Stimulated activated CD4-positive, alpha-beta T cell treated with anti-CD3 and anti-CD28 coated beads, Interleukin-4, amount 100 ng/mL, for 4 hours (primary cell): ENCODE measurements at places on chromosomes 1 and 21.
A peak's percentile ranks its signal among the peaks of the same experiment; 100 is the strongest.

- no peak for DNase-seq
Observed at GRCh38 chr1:78043436-78043835, 2.3 kb upstream of the GIPC2 start.

GRCh38 chr1:92218559-92218958 lies 844 bp downstream of the C1orf146 start:
- DNase-seq: no peak

DNA sequence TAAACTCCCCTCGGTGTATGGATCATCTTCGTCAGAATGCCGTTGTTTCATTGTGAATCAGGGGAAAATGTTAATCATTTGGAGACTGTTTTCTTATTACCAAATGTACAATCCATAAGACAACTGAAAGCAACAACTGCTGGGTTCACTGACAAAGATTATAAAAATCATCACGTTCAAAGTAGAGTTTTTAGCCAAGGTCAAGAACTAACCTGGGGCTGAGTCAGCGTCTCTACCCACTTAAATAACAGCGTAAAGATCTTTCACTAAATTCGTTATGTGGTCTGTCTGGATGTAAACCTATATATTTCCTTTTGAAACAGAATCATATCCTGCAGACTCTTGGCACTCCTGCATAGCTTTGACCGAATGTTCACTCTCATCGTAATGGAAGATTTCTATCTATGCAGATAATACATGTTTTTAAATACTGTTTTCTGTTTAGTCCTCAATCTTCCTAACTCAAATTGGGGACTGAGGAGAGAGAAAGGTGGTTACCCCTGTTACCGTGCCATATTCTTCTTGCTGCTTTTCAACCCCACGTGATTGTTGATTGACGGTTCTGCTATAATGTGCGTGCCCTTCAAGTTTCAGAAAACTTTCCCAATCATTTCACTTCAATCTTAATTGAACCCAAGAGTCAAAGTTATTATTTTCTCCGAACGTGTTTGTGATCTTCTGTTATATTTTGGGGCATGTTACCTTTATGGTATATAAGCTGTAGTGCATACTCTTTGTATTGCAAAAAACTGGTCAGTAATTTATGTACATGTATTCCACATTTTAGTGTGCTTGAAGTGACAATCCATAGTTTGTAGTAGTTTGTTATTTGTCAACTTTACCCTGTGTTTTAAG lies 15.6 kb upstream of the NCMAP start:
- DNase-seq: no peak

DNA sequence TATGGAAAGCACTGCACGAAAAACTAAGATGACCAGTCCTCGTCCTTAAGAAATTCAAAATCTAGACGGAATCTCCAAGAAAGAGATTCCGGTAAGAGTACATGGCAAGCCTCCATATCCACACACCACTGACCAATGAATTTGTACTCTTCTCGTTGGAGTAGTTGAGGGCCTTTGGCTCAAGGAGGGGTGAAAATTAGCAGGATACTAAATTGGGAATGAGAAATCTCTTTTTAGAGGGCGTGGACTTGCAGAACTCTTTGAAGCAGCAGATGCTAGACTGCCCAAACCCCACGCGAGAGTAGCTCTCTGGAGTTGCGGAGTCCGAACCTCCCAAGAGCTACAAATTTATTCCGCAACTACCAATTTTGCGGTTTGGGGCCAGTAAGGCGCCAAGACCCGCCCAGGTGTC lies 872 bp upstream of the PPP2R5A start:
- no peak for DNase-seq

DNA sequence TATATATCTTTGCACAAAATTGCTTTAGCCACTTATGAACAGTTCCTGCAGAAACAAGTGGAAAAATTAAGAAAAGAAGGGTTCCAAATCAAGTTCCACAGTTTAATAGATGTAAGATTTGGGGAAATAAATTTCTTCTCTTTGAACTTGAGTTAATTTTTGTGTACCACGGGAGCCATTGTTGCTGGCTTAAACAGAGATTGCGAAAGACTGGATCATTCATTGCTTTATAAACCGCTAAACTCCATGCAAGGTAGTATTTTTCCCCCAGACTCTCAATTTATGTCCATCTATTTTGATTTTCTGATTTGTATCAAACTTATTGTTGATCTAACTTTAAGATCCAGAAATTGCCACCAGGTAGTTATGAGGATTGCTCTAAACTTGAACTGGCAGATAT lies 246.1 kb upstream of the ADGRL4 start:
- DNase-seq: no peak

GRCh38 chr1:182217967-182218366 lies 156.5 kb upstream of the ZNF648 start:
- no peak for DNase-seq

DNA sequence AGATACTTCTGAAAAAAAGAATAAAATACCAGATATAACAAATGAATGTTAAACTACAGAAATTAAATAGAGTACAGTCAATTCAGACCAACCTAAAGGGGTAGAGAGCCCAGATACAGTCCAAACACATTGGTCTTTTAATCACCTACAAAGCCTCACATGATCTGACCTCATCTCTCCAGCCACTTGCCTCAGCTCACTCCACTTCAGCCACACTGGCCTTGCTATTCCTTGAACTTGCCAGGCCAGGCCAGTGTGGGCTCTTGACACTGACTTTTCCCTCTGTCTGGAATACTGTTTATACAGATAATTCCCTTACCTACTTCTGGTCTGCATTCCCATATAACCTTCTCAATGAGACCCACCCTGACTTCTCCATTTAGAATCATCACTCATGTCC lies 17.0 kb upstream of the PPIE start:
- no peak for DNase-seq

- DNase-seq: no peak
Observed at GRCh38 chr1:24421502-24421901, 5.9 kb downstream of the NIPAL3 start.

- DNase-seq: no peak
Observed at GRCh38 chr1:160863774-160864131, 1.1 kb upstream of the CD244 start.

- no peak for DNase-seq
Observed at GRCh38 chr1:182442333-182442732, 7.6 kb upstream of the RGSL1 start.

- peak; percentile 78 for DNase-seq
Observed at GRCh38 chr1:155008015-155008941, 5.7 kb downstream of the ZBTB7B start.

DNA sequence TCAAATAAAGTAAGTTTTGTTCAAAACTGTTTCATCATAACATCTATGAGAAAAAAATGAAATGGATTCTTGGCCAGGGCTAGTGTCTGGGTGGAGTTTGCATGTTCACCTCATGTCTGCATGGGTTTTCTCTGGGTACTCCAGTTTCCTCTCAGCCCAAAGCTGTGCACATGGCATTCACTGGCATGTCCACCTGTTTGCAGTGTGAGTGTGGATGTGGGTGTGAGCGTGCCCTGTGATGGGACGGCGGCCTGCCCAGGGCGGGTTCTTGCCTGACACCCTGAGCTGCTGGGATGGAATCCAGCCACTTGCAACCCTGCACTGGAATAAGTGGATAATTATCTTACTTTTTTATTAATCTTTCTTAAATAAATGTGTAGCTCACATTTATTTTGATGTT lies 185.5 kb downstream of the RYR2 start:
- no peak for DNase-seq

DNA sequence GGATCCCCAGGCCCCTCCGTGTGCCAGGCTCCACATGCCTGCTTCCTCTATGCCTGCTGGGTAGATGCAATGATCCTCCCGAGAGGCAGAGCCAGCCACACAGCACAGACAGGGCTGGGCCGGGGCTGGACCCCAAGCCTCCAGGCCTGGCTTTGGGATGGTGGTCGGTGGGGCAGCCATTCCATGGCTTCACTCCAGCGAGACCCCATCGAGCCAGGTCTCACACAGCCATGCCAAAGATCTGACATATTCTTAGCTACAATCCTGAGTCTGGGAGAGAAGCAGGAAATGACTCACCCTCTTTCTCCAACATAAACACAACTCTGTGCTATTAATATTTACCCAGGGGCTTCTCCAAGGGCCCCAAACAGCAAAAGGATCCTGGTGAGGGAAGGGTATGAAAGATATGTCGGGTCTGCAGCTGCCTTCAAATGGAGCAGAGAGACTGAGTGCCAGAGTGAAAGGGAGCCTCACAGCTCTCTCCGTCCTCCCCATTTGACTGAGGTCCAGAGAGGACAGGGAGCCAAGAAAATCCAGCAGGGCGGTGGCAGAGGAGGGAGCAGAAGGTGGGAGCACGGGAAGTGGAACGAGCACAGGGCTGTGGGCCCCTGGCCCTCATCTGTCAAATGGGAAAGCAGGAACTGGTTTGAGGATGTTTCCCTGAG lies 639.5 kb downstream of the MATN1 start:
- DNase-seq: no peak

- no peak for DNase-seq
Observed at GRCh38 chr21:41410767-41411448, 15.1 kb upstream of the MX1 start.

- no peak for DNase-seq
Observed at GRCh38 chr1:35173909-35174540, 18.9 kb downstream of the SFPQ start.

GRCh38 chr1:51551081-51551480 lies 32.0 kb upstream of the EPS15 start:
- DNase-seq: no peak

DNA sequence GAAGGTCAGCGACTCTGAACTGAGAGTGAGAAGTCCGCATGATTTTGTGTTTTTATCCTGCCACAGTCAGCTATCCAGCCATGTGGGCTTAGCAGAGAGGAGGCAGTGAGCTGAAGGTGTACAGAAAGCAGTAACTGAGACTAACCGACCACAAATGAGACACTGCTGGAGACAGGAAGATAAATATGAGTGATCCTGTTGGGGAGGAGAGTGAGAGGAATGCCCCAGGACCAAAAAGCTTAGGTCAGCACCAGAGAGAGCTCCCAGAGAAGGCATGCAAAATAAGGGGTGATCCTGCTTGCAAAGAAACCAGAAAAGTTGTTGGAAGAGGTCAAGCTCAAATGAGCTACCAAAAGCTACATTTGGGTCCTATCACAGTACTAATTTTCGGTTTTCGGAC lies 63.7 kb downstream of the HLCS start:
- DNase-seq: no peak

DNA sequence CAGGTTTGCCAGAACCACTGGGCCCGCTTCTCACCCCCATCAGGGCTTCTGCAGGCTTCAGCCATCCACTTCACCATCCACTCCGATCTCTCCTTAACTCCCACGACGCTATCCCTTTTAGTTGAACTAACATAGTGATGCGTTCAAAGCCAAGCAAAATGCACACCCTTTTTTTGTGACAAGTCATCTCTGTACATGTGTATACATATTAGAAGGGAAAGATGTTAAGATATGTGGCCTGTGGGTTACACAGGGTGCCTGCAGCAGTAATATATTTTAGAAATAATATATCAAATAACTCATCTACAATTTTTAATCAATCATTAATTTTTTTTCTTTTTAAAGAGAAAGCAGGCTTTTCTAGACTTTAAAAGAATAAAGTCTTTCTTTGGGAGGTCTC lies 114.6 kb downstream of the NBPF12 start:
- DNase-seq: no peak

DNA sequence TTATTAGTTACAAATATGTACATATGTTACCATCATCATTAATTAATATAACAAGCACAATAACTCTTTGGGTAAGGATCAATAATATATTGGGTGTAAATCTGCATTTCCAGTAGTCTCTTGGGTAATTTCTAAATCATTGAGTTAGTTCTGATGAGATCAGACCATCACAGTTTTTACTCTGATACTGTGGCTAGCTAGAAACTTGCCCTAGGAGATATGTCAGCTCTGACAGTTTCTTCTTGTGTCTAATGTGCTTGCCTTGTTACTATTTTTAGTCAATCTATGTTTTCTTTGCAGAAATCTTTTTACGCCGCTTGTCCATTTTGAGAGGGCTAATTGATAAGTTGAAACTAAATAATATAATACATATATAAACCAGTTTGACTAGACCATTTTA lies 285.6 kb upstream of the ST6GALNAC5 start:
- no peak for DNase-seq

DNA sequence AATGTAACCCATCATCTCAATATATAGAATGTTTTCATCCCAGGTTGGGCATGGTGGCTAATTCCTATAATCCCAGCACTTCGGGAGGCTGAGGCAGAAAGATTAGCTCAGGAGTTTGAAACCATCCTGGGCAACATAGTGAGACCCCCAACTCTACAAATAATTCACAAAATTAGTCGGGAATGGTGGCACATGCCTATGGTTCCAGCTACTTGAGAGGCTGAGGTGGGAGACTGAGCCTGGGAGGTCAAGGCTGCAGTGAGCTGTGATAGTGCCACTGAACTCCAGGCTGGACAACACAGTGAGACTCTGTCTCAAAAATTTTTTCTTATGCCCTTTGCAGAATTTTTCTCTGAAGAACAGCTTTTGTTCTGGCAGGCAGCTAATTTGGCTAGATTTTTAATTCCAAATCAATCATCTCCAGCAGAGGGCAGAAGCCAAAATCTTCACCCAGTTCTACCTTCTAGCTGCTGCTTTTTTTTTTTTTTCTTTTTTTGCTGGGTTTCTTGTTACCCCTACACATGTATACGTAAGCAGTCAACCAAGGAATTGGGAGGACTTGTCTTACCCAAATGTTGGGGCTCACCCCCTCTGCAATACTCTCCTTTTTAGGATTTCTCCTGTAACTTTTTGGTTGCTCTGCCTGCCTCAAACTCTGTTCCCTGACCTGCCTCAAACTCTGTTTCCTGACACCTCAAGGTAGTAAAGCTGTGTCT lies 2.7 kb upstream of the RAD54L start:
- DNase-seq: no peak

DNA sequence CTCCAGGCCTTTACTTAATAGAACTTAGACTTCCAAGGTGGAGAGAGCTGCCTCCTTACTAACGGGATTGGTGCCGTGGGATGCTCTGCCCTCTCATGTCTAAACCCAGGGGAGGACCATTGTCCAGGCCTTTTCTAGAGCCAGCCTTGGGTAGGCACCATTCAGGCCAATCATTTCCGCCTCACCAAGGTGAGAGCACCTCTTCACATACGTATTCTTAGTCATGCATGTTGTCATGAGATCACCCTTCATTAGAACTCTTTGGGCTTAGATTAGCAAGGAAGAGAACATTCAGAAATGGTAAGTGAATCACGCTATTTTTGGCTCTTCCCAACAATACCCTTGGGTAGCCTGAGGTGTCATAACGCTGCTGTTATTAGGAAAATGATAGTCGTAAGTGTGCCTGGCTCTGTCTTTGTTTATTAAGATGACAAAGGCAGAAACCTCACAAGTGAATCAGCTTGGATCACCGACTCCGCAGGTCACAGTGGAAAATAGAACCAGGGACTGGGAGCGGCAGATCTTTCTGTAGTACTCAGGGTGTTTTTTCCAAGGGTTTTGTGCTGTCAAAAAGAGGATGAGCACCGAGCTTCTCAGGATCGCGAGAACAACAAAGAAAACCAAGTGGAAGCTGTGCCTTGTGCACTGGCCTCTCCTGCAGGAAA lies 55.0 kb downstream of the HUNK start:
- no peak for DNase-seq

GRCh38 chr1:17922833-17923232 lies 167.7 kb downstream of the ACTL8 start:
- DNase-seq: no peak
